Activated naive CD4-positive, alpha-beta T cell (primary cell): ENCODE measurements at places on chromosomes 3 and 15.

- no peak for DNase-seq
Observed at GRCh38 chr15:29681166-29681845, 141.0 kb downstream of the TJP1 start.

- no peak for DNase-seq
Observed at GRCh38 chr3:135103917-135104316, 308.9 kb downstream of the EPHB1 start.

- no peak for DNase-seq
Observed at GRCh38 chr3:137792626-137793271, 28.6 kb downstream of the SOX14 start.

DNA sequence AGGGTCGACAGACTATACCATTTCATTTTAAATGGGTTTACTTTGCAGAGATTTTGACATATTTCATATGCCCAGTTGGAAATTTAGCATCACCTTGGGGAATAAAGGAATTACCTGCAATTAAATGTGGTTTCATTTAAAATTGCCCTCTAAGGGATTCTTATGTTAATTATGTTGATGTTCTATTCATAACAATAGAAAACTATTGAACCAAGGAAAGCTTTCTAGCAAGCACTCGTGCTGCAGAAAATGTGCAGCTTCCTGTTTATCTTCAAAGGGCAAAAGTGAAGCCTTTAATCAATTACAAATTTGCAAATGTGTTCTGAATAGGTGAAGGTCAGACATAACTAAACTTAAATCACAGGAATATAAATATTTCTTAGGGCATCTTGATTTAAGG is 352.1 kb downstream of the CHST2 start:
- DNase-seq: no peak
